ENCODE measurements at places on chromosomes 3 and 15.

DNA sequence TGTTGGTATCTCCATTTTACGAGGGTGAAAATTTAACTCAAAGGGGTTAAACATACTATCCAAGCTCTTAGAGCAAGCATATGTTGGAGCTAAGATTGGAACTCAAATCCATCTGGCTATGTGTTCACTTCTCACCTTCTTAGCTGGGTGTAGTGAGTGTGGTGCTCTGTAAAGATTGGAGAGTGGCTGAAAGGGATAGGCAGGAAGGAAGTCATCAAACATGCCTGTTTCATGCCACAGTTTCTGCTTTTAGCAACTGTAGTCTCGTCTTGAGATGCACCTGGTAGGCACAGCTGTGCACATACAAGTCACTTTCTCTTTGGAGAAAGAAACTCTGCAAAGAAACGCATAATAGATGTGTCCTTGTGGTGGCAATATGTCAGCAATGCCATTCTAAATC is 189.1 kb upstream of the MDFIC2 start:
- no peak for DNase-seq

- no peak for DNase-seq
These were observed 31.3 kb upstream of the RAB6B start for GRCh38 chr3:133926736-133927539.

DNA sequence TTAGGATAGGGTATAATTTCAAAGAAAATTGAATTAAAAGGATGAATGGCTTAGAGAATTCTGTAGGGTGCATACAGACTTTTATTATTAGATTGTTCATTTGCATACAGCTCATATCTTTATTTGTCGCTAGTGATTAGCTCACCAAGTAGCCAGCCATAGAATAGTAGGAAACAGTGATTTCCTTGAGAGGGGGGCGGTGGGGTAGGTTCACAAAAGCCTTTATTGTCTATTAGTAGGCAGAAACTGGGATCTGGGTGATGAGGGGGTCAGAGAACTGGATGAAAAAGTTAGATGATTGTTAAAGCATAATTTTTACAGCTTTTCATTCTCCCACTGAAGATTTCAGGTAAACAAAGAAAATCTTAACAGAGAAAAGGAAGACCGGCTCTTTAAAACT is 77.6 kb upstream of the RAP2B start:
- DNase-seq = no peak

DNA sequence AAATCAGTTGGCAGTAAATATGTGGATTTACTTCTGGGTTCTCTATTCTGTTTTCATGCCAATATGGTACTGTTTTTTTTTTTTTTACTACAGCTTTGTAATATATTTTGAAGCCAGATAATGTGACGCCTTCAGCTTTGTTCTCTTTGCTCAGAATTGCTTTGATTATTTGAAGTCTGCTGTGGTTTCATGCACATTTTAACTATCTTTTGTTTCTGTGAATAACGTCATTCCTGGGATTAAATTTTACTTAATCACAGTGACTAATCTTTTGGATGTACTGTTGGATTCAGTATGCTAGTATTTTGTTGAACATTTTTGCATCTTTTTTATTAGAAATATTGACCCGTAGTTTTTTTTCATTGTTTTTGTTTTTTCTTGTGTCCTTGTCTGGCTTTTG is 576.5 kb downstream of the ZNF385D start:
- DNase-seq = no peak

DNA sequence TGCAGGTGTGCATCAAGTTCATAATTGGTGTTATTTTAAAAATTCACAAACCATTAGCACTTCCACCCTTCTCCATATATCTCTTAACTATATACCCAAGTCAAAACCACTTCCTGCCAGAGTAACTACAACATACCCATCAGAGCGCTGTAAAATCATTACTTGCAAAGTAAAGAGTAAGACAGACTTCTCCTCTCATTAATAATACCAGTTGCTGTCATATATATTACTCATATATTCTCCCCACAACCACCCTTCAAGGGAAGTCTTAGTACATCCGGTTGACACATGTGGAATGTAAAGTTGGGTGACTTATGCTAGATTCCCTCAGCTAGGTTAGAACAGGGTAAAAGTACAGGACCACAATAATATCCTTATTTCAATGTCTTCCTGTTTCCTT is 5.6 kb downstream of the TERC start:
- DNase-seq = no peak

GRCh38 chr15:65069179-65069578 is 1.4 kb upstream of the RASL12 start:
- no peak for DNase-seq

GRCh38 chr15:29051422-29051821 is 165.6 kb downstream of the APBA2 start:
- no peak for DNase-seq

DNA sequence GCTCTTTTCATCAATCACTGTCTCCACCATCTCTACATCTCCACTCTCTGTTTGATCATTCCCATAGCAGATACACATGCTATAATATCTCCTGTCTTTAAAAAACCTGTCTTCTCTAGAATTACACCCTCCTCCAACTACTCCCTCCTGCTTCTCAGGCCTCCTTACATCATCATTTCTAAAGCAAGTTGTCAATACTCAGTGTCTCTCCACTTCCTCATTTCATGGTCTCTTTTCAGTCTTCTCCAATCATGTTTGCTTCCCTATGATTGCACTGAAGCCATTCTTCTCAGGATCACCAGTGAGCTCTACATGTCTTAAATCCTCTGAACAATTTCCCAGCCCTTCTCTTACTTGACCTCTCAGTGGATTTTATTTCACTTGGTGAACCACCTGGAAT is 87.0 kb upstream of the ZNF280D start:
- no peak for DNase-seq

DNA sequence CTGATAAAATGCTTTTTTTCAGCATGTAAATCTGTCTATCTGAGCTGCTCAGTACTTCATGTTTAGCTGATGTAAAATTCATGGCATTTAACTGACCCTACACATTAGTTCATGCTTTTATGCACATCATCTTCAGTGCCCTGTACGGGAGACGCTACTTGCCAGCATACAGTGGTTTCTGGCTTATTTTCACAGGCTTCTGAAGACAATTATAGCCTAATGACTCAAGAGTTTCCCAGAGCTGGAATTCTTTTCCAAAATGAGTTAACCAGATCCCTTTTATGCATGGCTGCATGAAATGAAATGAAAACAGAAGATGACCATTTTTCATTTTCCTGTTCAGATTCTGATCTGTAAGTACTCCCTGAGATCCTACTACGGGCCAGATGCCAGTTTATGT is 1061.5 kb downstream of the ROBO2 start:
- no peak for DNase-seq

DNA sequence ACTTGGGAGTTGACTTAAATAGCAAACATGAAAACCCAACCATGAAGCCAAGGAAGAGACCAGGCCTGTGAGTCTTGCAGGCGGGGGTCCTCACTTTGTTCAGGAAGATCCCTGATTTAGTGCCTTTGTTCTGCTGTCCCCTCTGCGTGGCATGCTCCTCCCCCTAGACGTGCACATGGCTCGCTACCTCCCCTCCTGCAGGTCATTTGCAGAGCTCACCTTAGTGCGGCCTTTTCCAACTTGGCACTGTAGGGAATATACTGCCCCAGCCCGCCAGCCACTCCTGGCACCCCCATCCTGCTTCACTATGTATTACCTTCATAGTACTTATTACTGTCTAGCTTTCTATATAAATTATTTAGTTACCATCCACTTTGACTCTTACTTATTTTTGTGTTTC is 18.3 kb downstream of the GXYLT2 start:
- DNase-seq = no peak

- DNase-seq = no peak
These were observed 291.5 kb downstream of the KBTBD8 start for GRCh38 chr3:67289626-67290025.

GRCh38 chr15:61680260-61681037 is 379.8 kb downstream of the VPS13C start:
- no peak for DNase-seq

GRCh38 chr3:22585504-22585903 is 617.6 kb upstream of the UBE2E2 start:
- no peak for DNase-seq

GRCh38 chr3:57864853-57865252 is 108.7 kb downstream of the SLMAP start:
- no peak for DNase-seq

DNA sequence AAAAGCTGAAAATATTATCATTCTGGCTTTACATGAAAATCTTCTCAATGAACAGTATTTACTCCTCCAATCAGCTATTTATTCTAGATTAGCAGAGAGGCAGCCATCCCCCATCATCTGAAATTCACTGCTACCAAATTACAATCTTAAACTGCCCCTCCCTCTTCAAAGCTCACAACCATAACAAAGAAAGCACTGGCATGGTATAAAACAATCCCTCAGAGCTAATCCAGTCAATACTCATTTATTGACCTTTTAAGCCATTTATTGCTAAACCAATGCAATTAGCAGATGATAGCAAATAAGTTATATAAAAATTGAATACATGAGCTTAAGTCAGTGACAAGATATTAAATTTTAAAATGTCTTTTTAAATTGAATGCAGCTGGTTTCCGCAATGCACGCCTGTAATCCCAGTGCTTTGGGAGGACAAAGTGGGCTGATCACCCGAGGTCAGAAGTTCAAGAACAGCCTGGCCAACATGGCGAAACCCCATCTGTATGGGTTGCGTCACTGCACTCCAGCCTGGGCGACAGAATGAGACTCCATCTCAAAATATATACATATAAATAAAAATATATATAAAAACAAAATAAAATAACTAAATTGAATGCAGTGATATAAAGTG is 12.1 kb downstream of the SLC4A7 start:
- DNase-seq = no peak

GRCh38 chr15:40340740-40341400 is at the start of gene CCDC9B:
TSS of gene CCDC9B (minus strand) at chr15:40340939. CDS start at chr15:40340819, 120 bp downstream.
- no peak for DNase-seq

GRCh38 chr3:120568598-120568997 is 27.5 kb upstream of the NDUFB4 start:
- DNase-seq = no peak

DNA sequence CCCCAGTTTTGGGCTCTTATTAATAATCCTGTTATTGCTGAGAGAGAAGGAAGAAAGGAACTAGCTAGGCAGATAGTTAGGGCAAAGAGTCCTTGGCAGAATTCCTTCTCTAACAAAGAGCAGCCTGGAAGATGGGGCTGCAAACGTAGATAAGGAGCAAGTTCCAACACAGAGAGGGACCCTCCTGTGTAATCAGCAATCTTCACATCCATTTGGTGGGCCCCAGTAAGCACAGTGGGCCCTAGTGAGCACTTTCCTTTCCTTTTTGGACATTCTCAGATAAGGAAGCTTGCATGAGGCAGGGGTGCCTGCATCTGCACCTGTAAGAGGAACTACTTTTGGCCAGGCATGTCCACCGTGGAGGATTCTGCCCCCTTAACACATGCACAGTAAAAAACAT is 119.6 kb upstream of the SGO1 start:
- DNase-seq = no peak

GRCh38 chr3:27545061-27545460 is 60.9 kb upstream of the SLC4A7 start:
- no peak for DNase-seq

DNA sequence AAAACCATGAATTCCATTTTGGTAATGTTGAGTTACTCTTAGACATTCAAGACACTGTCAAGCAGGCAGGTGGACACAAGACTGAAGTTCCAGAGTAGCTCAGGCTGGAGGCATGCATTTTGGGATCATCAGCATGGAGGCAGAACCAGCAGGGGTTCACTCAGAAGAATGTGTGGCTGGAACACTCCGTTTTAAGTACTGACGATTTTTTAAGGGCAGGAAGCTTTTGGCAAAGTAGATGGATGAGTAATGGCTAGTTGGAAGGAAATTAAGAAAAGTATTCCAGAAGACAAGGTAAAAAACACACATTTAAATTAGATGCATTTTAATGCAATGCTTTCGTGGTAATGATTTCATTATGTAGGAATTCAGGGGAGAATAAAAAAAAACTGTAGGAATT is 420.4 kb downstream of the ROBO2 start:
- no peak for DNase-seq

DNA sequence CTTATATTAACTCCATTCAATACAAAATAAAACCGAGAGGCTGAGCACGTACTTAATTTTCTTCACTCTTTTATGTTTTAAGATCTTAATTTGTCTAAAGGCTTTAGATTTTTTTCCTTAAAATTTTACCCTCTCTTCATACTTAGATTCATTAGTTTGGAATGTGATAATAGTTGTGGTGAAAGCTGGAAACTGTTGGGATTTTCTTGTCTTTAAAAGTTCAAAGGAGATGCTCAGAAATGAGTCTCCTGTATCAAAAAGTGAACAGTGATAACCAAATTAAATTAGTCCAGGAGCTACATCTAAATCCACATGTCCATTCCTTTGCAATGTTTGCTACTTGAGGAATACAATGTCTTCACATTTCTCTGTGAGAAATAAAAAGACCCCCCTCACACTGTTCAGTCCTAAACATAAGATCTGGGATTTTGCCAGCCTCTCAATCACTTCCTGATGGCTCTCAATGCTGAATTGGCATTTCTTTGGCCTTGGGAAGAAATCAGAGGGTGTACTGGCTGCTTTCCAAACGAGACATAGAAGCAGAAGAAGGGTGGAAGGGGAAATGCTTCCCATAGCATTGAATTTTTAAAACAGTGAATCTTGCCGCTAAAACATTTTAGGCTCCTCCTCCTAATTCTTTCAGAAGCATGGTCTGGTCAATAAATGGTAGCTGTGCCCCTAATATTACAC is 245.0 kb downstream of the SHOX2 start:
- DNase-seq = no peak

- no peak for DNase-seq
These were observed 41.5 kb downstream of the DLG1 start for GRCh38 chr3:197256836-197257444.

DNA sequence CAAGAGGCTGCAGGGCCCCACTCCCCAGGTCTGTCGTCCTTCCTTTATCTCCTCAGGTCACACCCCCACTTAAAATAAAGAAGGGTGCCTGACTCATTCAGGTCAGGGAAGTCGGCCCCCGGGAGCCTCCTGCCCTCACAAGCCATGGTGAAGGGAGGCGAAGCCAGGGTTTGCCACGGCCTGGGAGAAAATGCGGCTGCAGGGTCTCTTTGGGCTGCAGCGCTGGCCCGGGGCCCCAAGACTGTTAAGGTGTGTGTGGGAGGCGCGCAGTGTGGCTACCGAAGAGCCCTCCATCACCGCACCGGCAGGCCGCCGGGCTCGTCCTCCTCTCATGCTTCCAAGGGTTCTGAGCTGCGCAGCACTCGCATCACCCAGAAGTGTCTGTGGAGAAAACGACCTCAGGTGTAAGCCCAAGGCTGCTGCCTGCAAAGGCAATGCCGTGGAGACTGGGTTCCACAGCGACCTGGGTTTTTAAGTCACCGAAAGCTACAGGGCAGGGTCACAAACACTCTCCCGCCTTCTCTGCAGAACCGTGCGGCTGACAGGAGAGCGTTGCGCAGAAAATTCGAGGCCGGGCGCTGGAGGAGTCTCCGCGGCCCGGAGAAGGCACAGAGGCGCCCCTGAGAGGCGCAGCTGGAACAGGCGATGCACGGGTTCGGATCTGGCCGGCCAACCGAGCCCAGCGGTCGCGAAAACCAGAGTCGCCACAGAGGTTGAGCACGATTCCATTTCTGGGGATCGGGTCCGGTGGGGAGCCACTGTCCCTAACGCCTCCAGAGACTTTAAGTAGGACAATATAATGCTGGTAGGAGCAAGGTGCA is 8.7 kb downstream of the FOXL2 start:
- DNase-seq = no peak

Data from NCI-H1417 treated with DMSO at 0.1 percent for 48 hours (cell line).